ENCODE measurements at places on chromosomes 3 and 15. TPM values are rescaled to one million over a fixed set of nuclear protein-coding genes. Genes with fewer than 3 reads are reported as not detected.

GRCh38 chr3:146058241-146058640 is 102.7 kb downstream of the PLOD2 start:
- ATAC-seq = no peak

DNA sequence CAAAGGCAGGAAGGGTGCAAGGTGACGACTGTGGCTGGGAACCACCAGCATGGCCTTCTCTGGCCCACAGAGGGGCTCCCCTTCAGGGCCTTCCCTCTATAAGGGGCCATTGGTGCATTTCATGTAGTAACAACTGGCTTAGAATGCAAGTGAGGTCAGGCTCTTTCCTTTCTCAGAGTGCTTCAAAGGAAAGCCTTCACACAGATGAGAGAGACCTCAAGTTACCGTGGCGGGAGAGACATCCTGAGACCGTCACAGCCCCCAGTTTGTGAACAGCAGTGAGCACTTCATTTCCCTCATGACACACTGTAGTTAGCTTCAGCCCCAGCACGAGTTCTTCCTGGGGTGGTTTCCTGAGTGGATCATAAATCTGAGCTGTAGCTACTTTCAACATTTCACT is 96.6 kb upstream of the LIMD1 start:
- no peak for ATAC-seq

- no peak for ATAC-seq
Measured at GRCh38 chr3:65551945-65552344, 486.8 kb downstream of the MAGI1 start.

DNA sequence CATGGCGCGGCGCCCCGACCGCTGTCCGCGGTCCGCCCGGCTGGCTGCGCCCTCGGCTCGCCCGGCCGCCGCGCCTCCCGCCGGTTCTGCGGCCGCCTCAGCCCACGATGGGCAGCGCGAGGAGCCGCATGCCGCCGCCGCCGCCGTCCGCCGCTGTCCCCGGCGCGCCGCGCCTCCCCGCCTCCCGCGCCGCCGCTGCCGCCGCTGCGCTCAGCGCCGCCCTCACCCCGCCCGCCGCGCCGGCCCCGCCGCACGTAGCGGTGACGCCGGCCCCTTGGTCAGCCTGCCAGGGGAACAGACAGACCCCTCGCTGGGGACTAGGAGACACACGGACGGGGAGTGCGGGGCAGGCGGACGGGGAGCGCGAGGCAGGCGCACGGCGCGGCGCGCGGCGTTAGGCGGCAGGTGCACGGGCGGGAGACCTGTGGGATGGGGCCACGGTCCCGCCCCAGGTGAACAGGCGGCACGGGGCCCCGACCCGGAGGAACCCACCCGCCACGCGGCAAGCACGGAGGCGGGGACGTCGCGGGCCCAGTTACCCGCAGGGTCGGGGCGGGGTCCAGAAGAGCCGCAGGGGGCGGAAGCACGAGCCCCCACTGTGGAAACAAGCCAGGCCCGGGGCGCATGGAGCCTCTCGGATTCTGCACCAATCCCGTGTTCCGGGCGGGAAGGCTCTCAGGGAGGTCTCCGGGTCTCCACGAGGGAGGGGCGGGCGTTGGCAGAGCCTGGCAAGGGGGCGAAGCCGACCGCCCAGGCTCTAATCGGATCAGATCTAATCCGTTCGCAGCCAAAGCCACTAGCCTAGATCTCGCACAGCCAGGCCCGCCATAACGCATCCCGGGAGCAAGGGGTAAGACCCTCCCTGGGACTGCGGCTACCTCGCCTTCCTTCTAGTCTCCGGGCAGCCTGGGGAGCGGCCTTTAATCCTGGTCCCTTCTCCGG is at the start of gene CSPG5:
Gene CSPG5, minus strand, starts transcription at position 175 of the 942 bp plus-strand sequence. Its CDS starts 172 bp downstream, at position 3.
- peak; percentile 60 for ATAC-seq

LRRK1 gene
- total RNA-seq = 23.8 TPM

DNA sequence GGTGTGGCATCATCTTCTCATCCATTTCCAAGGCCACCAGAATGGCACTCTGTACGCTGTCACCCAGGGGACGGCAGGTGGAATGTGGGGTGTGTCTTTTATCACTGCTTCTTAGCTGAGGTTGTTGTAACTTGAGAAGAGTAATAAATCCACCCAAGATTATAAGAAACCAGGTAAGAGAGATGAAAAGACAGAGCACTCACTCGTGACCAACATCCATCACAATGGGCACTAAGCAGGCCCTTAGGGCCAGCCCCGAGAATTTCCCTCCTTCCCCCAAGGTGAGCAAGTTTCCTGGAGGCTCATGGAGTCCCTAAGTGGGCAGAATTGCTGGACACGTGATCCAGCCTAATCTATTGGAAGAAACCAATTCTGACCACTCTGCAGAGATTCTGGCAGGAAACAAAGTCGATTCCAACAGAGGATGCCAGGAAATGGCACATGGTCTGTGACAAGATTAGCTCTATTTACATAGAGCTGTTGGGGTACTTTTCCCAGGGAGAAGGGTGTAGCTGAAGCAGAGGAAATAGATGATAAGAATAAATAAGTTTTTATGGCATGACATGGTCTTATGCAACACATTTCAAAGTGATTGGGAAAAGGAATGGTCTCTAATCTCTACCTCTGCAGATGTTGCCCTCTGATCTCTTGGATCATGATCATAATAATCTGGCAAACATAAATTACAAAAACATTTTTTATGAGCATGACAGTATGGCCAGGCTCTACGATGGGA is 22.5 kb downstream of the SLC6A20 start:
- no peak for ATAC-seq

DNA sequence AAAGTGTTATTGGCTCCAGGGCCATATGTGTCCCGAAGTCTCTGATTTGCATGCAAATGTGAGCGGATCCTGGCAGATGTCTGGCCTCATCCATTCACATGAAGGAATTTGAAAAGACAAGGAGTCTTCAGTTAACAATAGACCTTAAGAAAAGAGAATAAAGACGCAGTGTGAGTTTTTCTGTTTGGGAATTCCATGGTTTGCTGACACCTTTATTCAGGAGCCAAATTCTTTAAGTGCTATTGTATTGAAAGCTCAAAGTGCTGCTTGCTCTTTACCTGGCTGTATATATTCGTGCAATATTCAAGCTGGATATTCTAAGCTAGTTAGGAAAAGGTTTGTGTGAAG is 2.2 kb downstream of the LRRN1 start:
- ATAC-seq = no peak

DNA sequence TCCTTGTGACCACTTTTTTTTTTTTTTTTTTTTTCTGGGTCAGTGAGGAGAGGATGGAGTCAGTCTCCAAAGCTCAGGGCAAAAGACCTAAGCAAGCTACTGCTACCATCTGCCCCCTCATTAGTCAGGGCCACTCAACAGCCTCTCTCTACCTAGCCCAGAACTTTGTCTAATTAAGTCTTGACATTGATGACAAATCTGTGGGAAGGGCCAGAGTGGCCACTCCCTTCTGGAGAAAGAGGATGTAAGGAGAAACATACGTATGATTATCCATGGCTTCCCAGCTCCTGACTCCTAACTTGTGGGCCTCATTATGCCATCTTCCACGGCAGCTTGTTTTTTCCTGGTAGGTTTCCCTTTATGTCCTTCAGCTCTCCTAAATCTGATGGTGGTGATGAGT is 37.9 kb downstream of the NR1I2 start:
- ATAC-seq = no peak

DNA sequence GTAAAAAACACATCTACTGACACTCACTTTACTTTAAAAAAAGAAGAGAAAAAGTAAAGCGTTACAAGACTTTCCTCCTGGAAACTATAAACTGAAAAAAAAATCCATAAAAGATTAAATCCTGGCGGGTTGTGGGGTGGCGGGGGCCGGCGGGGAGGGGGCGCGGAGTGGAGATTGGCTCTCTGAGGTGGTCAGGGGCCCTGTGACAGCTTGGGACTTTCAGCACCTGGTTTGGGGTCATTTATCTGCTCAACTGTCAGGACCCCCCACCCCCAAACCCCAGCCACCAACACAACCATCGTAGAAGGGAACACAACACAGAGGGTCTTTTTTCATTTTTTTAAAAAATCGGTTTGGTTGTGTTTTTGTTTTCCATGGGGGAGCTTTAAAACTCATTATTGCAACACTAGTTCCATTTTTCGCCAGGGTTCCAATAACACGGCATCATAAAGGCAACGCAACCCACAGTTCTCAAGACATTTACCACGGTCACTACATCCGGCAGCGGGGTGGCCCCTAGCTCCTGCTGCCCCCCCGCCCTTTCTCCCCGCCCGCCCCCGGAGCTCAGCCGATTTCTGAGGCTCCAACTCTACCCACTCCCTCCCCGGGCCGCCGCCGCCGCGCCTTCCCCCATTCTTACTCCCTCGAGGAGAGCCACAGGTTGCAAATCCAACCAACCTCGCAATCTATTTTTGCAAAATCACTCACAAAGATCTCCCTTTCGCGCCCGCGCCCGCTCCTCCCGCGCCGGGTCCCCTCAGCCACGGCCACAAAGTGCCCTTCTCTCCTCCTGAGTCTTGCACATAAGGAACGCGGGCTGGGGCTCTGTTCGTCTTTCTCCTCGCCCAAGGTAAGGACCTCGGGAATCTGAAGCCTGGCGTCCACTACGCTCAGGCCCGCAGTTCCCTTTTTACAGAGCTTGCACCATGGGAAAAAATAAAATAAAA is 1.8 kb downstream of the BCL6 start:
- ATAC-seq = no peak

- no peak for ATAC-seq
Measured at GRCh38 chr15:58840048-58840447, 68.9 kb downstream of the MINDY2 start.

DNA sequence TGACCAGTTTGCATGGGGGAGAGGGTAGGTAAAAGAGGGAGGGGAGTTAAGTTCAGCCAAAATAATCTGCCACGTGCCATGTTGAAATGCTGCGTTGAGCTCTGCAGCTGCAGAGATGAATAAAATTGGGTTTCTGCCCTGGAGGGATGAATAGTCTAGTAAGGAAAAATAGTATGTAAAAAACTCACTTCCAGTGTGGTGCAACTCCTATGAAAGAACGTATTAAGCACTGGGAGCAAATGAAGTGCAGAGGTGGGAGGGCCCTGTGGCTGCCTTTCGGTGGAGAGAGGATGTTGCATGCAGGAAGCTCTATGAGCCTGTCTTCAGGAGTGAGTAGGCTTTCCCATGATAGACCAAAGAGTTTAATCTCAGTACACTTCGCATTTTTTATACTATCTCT is 8.6 kb downstream of the CEP63 start:
- no peak for ATAC-seq

GRCh38 chr3:71973274-71974030 is 188.5 kb upstream of the PROK2 start:
- ATAC-seq = no peak

- no peak for ATAC-seq
Measured at GRCh38 chr15:83283813-83284558, 478 bp downstream of the BNC1 start.

RTP4 gene
- total RNA-seq = 3.0 TPM

DNA sequence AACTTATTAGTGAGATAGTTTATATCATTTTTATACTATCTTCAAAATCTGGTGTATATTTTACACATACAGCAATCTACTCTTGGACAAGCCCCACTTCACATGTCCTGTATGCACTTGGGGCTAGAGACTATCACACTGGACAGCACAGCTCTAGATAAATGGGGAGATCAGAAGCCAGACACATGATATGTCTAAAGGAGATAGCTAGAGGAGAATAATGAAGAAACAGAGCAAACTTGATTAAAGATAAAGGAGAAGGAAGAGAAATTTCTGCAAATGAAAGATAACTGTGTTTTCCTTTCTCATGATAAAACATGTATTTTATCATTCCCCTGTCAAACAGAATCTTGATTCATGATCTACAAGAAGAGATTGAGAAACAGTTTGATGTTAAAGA is 13.0 kb downstream of the CPA3 start:
- ATAC-seq = no peak

DNA sequence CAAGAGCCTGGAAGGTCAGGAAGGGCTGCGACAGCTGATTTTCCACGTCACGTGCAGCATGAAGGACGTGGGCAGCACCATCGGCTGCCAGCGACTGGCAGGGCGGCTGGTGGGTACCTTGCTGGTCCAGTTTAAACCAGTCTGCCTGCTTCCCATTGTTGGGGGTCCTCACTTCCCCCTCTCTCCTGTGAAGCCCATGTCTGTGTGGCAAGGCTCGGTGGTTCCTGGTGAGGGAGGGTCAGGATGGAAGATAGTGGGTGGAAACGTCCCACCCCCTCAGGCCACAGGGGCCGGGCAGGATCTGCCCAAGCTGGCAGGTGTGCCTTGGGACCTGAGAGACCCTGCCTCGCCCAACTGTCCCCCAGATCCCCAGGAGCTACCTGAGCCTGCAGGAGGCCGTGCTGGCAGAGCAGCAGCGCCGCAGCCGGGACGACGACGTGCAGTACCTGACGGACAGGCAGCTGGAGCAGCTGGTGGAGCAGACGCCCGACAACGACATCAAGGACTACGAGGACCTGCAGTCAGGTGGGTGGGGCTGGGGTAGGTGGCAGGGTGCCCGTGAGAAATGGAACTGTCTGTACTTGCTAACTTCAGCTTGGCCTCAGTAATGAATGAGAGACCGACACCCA is 108.2 kb downstream of the LRRK1 start:
- ATAC-seq = no peak

- ATAC-seq = no peak
Measured at GRCh38 chr3:131387796-131388489, 6.4 kb downstream of the NUDT16 start.

DNA sequence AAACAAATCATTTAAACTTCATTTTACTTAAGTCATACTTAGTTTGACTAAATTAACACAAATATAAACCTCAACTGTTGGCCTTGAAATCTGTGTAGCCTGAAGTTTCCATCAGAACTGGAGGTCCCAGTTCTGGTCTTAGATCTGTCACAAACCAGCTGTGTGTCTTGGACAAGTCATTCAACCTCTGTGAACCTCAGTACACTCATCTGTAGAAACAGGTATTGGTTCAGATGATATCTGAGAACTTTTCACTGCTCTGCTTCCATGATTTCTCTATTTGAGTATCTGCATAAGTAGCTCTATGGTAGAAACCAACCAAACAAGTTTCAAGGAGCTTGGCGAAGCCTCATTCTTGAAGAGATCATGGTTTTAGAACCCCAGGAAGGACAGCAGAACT is 60.4 kb upstream of the SLC2A2 start:
- no peak for ATAC-seq

- peak; percentile 57 for ATAC-seq
Measured at GRCh38 chr15:95875121-95875643, 455.3 kb upstream of the NR2F2 start.

DNA sequence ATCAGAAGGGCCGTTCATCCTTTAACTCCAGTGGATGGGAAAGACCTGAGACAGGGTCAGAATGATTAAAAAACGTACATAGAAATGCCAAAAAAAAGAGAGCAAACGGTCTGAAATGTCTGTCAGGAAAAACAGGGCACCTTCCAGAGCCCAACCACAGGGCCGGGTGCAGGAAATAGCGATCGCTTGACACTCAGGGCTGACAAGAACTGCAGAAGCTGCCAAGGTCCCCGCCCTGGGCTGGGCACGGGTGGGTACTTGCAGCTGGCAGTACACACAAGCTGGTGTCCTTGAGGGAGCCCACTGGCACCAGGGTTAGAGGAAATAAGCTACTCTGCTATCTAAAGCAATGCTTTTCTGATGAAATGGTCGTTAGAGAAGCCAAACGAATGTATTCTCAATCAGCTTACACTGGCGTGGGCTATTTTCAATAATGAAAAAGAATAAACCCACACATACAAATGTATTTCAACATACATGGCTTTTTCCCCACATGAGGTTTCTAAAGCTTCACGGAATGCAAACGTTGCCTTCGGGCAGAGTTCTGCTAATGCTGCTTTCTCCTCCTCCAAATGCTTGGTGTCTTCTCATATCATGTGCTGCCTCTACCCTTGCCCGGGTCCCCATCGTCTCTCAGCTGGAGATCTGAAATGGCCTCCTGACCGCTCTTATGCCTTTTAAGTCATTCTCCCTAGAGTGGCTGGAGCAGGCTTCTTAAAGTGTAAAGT is 15.6 kb downstream of the FRMD4B start:
- ATAC-seq = peak; percentile 69

- ATAC-seq = no peak
Measured at GRCh38 chr15:65204236-65204930, 6.9 kb downstream of the CILP start.

Measured in gastroesophageal sphincter (tissue), 4 donors.